Foreskin fibroblast (primary cell): ENCODE measurements at places on chromosomes 3 and 15.
A peak's percentile ranks its signal among the peaks of the same experiment; 100 is the strongest.

DNA sequence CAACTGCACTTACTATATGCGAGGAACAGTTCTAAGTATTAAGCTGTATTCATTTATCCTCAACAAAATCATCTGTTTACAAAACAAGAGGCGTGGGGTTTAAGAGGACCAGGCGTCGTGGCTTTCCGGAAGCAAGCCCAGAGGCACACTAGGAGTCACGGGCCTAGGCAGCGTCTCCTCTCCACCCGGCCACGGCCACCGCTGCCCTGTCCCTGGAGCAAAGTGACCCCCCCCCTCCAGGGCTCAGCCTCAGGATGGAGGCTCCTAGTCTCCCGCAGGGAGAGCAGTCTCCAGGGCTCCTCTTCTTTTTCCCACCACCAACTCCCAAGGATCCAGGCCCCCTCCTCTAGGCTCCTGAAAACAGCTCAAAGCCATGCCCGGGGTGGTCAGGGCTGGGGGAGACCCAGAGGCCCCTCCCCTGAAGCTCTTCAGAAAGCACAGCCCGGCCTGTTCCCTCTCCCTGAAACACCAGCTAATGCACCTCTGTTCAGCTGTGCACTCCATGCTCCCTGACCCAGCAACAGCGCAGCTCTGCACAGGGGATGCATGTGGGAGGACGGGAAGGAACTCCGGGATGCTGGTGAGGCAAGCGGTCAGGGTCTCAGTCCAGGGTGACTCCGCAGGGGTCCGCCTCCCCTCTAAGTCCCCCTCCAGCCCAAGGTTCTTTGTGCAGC is 16.8 kb downstream of the TNK2 start:
- DNase-seq = no peak

DNA sequence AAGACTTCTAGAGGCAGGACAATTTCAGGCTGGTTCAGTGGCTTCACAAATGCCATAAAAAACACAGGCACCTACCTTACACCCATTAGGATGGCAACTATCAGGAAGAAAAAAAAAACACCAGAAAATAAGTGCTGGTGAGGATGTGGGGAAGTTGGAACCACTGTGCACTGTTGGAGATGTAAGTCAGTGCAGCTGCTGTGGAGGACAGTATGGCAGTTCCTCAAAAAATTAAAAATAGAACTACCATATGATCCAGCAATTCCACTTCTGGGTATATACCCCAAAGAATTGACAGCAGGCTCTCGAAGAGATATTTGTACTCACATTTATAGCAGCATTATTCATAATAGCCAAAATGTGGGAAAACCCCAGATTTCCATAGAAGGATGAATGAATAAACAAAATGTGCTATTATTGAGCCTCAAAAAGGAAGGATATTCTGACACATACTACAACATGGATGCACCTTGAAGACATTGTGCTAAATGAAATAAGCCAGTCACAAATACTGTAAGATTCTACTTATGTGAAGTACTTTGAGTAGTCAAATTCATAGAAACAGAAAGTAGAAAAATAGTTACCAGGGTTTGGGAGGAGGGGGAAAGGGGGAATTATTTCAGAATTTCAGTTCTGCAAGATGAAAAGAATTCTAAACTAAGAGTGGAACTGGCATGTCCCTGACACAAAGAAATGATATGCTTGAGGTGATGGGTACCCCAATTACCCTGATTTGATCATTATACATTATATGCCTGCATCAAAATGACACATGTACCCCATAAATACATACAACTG is 40.9 kb downstream of the NR1D2 start:
- DNase-seq = no peak

DNA sequence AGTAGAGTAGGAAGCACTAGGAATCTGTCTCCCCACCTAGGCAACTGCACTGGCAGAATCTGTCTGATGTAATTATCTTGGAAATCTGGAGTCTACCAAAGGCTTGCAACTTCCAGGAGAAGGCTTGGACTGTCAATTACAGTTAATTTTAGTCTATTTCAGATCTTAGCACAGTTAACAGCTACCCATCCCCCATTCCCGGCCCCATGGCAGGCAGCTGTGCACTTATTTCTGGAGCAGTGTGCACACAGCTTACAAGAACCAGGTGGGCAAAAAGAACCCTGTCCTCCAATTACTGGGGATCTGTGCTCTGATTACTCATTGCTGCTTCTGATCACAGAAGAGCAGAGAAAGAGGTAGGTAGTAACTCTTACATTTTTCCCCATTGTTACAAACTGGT is 12.3 kb upstream of the CDAN1 start:
- no peak for DNase-seq

- no peak for DNase-seq
Observed at GRCh38 chr15:41970456-41970855, 1.9 kb downstream of the EHD4 start.

DNA sequence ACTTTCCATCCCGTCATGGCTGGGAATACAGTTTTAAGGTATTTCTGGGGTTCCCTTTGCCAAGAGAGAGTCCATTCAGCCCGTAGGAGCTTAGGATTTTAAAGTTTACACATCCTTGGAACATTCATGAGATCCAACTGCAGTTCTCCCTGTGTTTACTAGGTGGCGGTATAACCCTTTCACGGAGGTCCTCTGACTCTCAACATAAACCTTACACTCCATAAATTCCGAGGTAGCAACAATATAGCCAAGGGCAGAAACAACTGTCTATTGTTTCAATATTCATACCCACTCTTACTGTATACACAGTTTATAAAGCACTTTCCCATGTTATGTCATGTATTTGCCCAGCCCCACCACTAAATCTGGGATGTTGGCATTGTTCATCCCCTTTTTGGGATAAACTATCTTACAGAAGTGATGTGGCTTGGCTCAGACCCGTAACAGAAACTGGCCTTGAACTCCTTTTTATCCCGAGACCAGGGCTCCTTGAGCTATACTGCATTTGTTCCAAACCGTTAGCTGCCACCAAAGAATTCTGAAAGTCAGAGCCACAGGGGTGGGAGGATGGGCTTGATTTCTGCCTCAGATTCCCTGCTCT is 69.2 kb upstream of the COL6A5 start:
- peak; percentile 32 for DNase-seq

DNA sequence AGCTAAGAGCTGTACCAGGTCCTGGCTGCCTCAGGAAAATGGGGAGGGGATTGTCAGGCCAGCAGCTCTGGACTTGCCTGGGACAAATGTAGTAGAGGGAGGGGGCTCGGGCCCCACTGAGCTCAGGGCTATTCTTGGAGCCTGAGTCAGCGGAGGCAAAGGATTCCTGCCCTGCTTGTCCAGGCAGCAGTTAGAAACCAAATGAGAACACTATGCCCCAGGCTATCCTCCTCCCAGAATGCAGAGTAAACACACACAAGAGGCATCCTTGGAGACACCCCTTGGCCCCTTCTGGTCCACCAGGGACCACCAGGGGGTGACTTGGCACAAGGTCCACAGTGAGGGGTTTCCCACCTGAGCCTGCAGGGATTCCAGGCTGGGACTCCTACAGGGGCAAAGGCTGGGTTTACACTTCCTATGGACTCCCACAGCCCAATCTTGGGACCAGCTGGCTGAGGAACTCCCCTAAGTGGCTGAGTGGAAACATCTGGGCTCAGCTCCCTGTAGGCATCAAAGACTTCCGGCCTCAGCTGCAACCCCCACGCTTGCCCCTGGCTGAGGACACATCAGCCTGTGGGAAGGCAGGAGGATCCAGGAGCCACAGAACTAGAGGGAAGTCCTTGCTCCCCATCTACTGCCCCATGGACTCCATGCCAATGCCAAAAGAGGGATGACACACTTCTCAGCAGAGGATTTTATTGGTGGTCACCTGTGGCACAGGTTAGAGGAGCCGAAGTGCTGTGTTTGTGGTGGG is 3.4 kb upstream of the COL7A1 start:
- DNase-seq = peak; percentile 96
